NCI-H1048 (cell line): ENCODE measurements at places on chromosomes 4 and X.

- DNase-seq, result no peak
Observed at GRCh38 chr4:144507311-144508101, 138.4 kb upstream of the HHIP start.

DNA sequence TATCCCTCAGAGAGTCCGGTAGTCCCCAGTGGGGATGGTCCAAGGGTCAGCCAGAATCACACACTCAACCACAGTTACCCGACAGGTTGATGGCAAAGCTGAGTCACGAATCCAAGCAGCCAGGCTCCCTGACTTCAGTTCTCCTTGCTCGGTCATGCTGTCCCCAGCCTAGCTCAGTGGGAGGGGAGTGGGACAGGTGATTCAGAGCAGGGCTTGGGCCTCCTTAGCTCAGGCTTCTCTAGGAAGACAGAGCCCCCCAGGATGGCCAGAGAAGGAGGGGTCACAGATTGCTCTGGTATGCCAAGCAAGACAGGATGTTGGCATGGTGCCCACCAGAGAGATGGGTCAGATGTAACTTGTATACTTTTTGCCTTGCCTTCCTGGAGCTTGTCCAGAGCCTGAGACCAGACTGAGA lies 66.5 kb downstream of the EFNB1 start:
- no peak for DNase-seq

- no peak for DNase-seq
Observed at GRCh38 chrX:119954374-119954773, 10.8 kb upstream of the NKAP start.

DNA sequence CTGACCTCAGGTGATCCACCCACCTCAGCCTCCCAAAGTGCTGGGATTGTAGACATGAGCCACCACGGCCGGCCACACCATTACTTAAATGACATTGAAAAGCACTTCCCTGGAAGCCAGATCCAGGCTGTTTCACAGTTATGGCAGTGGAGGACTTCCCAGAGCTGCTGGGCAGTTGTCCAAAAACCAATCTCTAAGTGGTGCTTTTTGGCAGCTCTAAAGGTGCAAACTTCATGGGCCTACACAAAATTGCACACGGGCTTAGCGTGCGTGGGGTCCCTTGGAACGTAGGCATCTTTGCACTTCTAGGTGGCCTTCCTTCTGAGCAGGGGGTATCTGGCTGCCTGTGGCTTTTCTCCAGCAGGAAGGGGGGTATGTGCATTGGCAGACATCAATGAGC lies 172.3 kb downstream of the SHOX start:
- DNase-seq, result no peak

DNA sequence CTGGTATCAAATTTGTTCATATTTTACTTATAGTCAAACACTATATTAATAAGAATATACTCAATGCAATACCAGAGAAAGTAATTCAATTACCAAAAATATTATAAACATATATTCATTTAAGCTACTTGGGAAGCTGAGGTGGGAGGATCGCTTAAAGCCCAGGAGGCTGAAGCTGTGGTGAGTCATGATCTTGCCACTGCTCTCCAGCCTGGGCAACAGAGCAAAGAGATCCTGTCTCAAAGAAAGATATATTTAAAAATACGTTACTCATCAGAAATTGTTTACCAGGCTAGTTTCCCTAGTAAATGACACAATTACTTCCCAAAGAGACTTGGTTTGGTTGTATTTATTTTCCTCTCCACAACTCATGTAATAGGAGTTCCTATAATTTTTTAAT lies 433.6 kb downstream of the GASK1B start:
- no peak for DNase-seq

DNA sequence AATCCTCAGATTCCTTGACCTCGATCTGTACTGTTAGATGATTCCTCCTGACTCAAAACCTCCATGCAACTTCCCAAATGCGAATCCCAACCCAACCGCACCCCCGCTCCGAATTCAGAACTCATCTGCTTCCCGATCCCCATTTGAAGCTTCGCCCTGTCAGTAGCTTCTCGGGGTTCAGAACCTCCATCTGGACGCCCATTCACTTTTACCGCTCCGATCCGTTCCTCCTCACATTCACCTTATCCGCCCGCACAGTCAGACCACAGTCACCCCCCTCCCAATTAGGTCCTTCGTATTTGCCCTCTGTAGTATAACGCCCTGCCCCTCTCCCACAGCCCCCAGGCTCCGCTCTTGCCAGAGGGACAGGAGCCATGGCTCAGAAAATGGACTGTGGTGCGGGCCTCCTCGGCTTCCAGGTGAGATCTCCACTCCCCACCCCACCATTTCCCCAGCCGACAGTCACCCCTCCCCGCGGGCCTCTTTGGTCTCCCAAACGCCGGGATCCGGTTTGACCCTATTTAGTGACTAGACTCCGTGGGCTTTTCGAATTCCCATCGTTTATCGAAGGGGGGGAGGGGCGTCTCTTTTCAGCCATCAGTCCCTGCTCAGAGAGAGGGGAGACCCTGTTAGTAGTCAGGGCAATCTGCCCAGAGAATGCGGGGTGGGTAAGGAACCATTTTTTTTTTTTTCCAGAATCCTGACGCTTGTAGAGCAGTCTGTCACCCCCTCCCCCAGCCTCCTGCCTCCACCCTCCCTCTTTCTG lies 691 bp downstream of the MAGED1 start:
- DNase-seq, result peak; percentile 5

GRCh38 chr4:41077628-41078027 lies 136.7 kb downstream of the APBB2 start:
- DNase-seq, result no peak

- DNase-seq, result no peak
Observed at GRCh38 chr4:30718021-30718542, 2.1 kb upstream of the PCDH7 start.

DNA sequence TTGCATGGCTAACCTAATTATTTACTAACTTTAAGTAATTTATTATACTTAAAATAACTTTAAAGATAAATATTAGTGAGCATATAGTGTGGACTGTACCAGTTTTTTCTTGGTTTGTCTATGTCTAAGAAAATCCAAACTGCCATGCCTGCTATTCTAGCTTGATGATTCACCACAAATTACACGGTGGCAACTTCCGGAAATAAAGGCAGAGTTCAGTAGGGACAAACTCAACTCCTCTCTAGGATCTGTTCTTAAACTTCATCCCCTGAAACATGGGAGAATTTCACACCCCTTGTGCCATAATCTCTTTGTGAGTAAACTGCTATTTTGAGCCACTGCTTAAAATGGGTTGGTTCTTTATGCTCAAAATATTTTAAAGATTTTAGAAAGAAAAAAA lies 213.6 kb upstream of the NRK start:
- DNase-seq, result no peak

DNA sequence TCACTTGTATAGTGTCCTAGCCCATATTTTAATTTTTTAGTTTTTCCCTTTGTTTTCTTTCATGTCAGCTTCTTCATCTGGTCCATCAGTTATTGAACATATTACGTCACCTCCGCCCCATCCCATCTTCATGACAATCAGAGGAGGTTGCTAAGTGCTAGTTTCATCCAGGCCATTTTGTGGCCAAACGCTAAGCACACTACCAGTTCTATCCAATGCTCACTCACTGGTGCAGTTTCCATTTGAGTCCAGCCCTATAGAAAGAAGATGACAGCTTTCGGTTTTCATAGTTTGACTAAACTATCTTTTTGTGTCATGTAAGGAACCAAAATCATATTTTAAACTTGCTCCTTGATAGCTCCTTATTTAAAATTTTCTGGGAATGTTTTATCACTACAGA lies 304.2 kb downstream of the TENM3 start:
- DNase-seq, result no peak

GRCh38 chrX:133771086-133771646 lies 214.2 kb downstream of the GPC3 start:
- no peak for DNase-seq

- DNase-seq, result no peak
Observed at GRCh38 chr4:101807351-101807750, 16.8 kb downstream of the BANK1 start.

GRCh38 chr4:163071308-163071707 lies 95.4 kb downstream of the NAF1 start:
- DNase-seq, result no peak

DNA sequence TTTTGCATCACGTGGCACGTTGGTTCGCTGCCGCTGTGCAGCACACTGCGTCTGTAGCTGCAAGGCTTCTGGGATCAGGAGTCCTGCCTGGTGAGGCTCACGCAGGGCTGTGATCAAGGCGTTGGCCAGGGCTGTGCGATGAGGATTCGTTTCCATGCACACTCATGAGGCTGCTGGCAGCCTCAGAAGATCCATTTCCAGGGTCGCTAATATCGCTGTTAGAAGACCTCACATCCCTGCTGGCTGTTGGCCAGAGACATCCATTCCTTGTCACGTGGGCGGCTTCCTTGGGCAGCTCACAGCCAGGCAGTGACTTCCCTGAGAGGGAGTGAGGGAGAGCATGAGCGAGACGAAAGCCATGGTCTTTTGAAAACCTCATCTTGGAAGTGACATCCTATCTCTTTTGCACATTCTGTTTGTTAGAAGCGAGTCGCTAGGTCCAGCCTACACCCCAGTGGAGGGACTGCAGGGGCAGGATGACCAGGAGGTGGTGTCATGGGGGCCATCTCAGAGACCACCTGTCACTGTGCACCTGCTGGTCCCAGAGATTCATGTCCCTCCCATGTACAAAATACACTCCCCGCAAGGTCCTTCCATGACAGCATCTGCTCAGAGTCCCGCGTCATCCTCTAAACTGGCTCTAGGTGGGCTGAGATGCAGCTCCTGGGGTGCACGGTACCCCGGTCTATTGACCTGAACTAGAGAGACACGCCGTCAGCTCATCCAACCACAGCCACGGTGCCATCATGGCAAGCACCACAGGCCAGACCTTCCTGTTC lies 12.2 kb downstream of the RGS12 start:
- no peak for DNase-seq

- DNase-seq, result no peak
Observed at GRCh38 chr4:75126058-75126457, 193.1 kb downstream of the PARM1 start.

DNA sequence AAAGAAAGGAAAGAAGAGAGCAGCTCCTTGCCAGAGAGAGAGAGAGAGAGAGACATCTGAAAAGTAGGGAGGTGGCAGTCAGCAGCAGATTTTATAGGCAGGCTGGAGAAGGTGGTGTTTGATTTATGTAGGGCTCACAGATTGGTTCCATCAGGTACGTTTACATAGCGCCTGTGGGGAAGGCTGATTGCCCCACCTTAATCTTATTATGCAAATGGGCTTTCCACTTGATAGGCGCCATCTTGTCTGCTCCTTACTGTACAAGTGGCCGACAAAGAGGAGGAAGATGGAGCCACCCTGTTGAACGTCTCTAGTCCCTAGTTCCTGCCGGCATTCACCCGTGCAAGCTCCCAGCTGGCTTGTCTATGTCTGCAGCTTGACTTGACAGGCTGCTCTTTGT lies 49.1 kb upstream of the DHRSX start:
- DNase-seq, result peak; percentile 50

GRCh38 chr4:3318561-3319021 lies 25.8 kb downstream of the RGS12 start:
- no peak for DNase-seq

DNA sequence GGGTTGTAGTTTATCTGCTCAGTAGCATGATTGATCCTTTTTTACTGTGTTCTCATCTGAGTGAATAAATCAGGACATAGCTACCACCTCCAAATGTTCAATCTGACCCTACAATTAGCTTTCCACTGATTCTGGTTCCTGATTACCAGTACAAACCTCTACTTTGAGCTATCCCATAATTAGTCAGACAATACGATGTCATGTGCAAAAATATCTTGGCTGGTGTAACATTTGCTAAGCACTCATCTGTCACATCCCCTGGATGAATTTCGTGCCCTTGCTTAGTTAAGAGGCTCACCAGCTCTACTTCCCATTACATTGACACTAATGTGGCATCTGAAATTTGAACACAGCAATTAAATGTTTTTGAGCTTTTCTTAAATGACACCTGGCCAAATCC lies 1101.0 kb upstream of the PCDH7 start:
- DNase-seq, result no peak

GRCh38 chrX:72305286-72306084 lies at the start of gene CITED1:
CITED1 (minus strand) TSS chrX:72305914; CDS start chrX:72302869, 3,045 bp downstream.
- DNase-seq, result no peak

- no peak for DNase-seq
Observed at GRCh38 chr4:80306260-80306659, 29.3 kb upstream of the CFAP299 start.

- no peak for DNase-seq
Observed at GRCh38 chrX:119004920-119005524, 30.6 kb downstream of the LONRF3 start.

GRCh38 chr4:7719354-7720174 lies 220.1 kb downstream of the AFAP1 start:
- no peak for DNase-seq

DNA sequence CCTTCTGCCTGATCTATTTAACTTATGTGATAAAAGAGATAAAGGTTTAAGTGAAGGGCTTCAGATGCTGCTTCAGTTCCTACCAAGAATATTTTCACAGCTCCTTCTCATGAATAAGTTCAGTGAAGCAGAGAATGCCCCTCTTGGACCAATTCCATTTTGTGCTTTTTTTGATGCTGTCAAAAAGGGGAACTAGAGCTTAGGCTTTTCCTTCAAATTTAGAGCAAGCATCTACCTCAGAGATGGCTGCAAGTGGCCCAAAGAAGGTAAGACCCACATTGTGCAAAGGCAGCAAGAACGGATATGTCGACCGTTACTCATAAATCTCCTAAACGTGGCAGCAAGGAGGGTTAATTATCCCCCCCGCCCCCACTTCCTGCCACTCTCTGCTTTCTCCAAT lies 4.5 kb downstream of the CHRDL1 start:
- no peak for DNase-seq

GRCh38 chr4:21202959-21203358 lies 502.7 kb downstream of the PACRGL start:
- no peak for DNase-seq

DNA sequence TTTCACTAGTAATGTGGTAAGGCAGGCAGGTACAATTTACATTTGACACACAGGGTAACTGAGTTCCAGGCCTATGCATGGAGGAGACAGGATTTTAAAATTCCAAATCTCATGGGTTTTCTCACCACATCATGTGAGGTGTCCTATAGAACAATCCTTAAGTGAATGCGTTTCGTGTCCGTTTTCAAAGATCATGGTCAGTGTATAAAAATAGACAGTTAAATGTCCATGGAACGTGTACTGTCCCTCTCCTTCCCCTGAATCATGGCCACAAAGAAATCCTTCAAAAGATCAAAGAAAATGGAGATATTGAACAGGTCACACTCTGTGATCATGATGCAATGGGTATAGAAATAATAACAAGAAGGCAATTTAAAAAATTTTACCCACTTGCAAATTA lies 42.0 kb downstream of the LIMCH1 start:
- DNase-seq, result no peak

GRCh38 chrX:22392133-22392948 lies 119.6 kb downstream of the CBLL2 start:
- no peak for DNase-seq
